ENCODE measurements at places on chromosomes 7 and 10. TPM values are rescaled to one million over a fixed set of nuclear protein-coding genes. Genes with fewer than 3 reads are reported as not detected.

LRRC61 gene
- 29.0 TPM for total RNA-seq

- no peaks in the 10 kb centered on the region for H3K36me3 ChIP-seq
- DNase-seq = no peak
- H3K27me3 ChIP-seq = no peaks in the 10 kb centered on the region
- peak overlapping the region; percentile 97 for H3K27ac ChIP-seq
- H3K4me1 ChIP-seq = peaks cover 87% of the 10 kb centered on the region
- no peak overlapping the region for H3K4me3 ChIP-seq
Observed at GRCh38 chr10:71770255-71770654, 3.1 kb downstream of the VSIR start.

DNA sequence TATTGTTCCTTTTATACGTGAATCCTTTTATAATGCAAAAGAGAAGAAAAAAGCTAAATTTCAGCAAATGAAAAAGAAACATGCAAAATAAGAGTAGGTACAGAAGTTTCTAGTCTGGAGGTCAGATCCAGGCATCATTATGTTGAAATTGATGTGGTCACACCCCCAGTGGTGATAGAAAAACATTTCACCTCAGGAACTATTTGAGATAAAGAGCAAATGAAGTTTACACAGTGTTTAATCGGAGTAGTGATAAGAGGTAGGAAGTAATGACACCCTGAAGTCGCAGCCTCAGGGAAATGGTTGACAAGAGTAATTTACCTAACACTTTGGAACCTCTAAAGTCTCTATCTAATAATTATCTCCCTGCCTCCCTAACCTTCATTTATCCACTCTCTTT, 536.0 kb upstream of the STEAP1 start:
- H3K27ac ChIP-seq = no peak overlapping the region
- H3K4me3 ChIP-seq = no peak overlapping the region
- H3K4me1 ChIP-seq = no peaks in the 10 kb centered on the region
- H3K27me3 ChIP-seq = no peaks in the 10 kb centered on the region
- DNase-seq = no peak

- no peak for DNase-seq
- peaks cover 44% of the 10 kb centered on the region for H3K4me1 ChIP-seq
- H3K27ac ChIP-seq = peak overlapping the region; percentile 59
- peaks cover 19% of the 10 kb centered on the region for H3K36me3 ChIP-seq
- H3K4me3 ChIP-seq = no peak overlapping the region
Observed at GRCh38 chr7:139091677-139091996, 17.9 kb downstream of the ZC3HAV1 start.

- no peak for DNase-seq
- H3K4me1 ChIP-seq = peaks cover 4% of the 10 kb centered on the region
- no peak overlapping the region for H3K4me3 ChIP-seq
Observed at GRCh38 chr7:37817591-37817960, 30.8 kb upstream of the NME8 start.

GRCh38 chr7:33910756-33911155, 5.4 kb downstream of the BMPER start:
- peaks cover 1% of the 10 kb centered on the region for H3K4me1 ChIP-seq
- H3K36me3 ChIP-seq = no peaks in the 10 kb centered on the region
- H3K27me3 ChIP-seq = peaks cover under 1% of the 10 kb centered on the region
- H3K4me3 ChIP-seq = no peak overlapping the region
- DNase-seq = no peak

- no peaks in the 10 kb centered on the region for H3K27me3 ChIP-seq
- H3K4me1 ChIP-seq = no peaks in the 10 kb centered on the region
- no peak overlapping the region for H3K4me3 ChIP-seq
Observed at GRCh38 chr10:109676703-109677102, 246.6 kb downstream of the XPNPEP1 start.

DNA sequence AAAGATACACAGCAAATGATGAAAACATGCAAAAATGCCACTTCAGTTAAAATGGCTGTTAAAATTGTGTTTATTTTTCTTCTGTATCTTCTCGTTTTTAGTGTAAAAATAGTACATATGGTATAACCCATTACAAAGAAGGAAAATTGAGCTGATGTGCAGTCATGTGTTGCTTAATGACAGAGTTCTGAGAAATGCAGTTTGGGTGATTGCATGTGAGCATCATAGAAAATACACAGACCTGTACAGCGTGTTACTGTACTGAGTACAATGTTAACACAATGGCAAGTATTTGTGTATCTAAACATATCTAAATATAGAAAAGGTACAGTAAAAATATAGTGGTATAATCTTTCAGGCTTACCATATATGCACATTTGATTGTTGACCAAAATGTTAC, 7.3 kb downstream of the DMTF1 start:
- H3K4me1 ChIP-seq = peaks cover 29% of the 10 kb centered on the region
- H3K27me3 ChIP-seq = no peaks in the 10 kb centered on the region
- H3K4me3 ChIP-seq = no peak overlapping the region
- H3K36me3 ChIP-seq = no peaks in the 10 kb centered on the region
